Neural progenitor cell (in vitro differentiated cells): ENCODE measurements at places on chromosomes 3 and 15. TPM values are rescaled to one million over a fixed set of nuclear protein-coding genes. Genes with fewer than 3 reads are reported as not detected.
A peak's percentile ranks its signal among the peaks of the same experiment; 100 is the strongest.

DNA sequence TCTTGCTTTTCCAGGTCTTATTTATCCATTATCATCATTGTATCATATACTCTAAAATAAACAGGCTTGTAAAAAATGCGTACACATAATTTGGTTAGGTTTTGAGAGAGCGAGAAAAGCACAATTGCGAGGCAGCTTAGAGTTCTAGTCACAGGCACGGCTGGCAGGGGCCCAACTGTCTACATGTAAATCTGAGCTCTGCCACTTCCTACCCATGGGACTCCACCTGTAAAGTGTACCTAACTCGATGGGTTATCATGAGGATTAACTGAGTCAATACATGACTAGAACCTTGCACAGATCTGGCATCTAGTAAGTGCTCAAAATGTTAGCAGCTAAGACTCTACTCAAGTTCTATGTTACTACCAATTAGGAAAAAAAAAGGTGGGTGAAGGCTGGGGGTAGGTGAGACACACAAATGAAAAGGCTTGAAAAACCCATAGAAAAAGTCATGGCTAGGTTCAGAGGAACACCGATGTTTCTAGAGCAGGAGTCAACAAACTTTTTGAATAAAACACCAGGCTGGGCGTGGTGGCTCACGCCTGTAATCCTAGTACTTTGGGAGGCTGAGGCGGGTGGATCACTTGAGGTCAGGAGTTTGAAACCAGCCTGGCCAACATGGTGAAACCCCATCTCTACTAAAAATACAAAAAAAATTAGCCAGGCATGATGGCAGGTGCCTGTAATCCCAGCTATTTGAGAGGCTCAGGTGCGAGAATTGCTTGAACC is 36.2 kb downstream of the GLB1 start:
- DNase-seq, result no peak

The DHFR2 gene
- 7.0 and 8.8 TPM in 2 replicates for total RNA-seq

DNA sequence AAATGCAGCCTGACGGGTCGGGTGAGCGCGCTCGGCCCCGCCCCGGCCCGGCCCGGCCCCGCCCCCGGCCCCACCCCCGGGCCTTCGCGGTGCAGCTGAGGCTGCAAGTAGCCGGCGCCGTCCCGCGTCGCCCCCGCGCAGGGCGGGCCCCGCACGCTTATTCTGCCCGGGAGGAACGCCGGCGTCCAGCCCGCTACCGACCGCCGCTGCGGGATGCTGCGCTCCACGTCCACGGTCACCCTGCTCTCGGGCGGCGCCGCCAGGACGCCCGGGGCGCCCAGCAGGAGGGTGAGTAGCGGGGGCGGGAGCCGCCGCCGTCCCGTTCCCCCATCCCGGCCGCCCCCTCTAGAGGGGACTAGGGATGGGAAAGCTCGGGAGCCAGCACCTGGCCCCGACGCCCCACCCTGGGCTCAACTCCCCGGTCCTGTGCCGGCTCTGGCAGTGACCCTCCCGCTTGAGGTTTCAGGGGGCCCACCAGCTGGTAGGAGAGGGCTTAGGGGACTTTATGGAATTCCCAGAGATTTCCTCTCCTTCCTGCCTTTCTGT is at the start of gene MYZAP:
Gene MYZAP, plus strand, starts transcription at position 83 of the 546 bp plus-strand sequence. Its CDS starts 131 bp downstream, at position 214.
- DNase-seq, result peak; percentile 76

DNA sequence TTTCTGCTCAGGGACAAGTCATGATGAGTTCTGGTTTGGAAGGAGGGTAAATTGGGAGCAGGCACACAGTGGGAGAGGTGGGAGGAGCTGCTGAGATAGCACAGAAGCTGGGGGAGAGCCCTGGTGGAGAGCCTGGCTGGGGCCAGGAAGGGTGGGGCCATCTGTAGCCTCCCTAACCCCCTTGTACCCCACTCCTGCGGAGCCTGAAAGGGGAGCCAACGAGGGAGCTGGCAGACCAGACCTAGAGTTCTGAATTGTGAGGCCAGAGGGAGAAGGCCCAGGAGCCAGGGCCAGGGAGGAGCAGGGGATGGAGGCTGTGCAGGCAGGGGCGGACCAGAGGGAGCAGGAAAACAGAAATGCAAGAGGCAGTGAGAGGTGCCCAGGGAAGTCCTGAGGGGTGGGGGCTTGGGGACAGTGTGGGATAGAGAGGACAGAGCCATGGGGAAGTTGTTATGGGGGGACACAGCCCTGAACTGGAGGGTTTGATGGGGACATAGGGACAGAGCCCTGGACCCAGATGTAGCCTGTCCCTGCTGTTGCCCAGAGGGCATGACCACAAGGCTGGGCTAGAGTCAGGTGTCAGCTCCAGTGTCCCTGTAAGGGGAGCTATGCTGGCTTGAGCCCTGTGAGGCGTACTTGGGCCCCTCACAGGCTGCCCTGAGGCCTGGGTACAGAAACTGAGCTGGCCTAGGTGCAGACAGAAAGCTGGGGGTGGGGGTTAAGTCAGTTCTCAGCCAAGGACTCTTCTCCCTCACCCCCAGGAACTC is 1.2 kb downstream of the TMIE start:
- no peak for DNase-seq

- no peak for DNase-seq
Observed at GRCh38 chr3:122067588-122068240, 12.6 kb downstream of the CD86 start.

The SPSB4 gene
- 4.9 and 10.7 TPM in 2 replicates for total RNA-seq

The ECE2 gene
- 0.15 TPM in 1 of 2 replicates, not detected in the other for total RNA-seq

The SAMMSON gene
- total RNA-seq, result not detected in 2 replicates
